Stimulated activated CD4-positive, alpha-beta T cell treated with anti-CD3 and anti-CD28 coated beads, Interleukin-1b, Interleukin-23, amount 100 ng/mL, for 1 hour (primary cell): ENCODE measurements at places on chromosomes 7 and 10.

DNA sequence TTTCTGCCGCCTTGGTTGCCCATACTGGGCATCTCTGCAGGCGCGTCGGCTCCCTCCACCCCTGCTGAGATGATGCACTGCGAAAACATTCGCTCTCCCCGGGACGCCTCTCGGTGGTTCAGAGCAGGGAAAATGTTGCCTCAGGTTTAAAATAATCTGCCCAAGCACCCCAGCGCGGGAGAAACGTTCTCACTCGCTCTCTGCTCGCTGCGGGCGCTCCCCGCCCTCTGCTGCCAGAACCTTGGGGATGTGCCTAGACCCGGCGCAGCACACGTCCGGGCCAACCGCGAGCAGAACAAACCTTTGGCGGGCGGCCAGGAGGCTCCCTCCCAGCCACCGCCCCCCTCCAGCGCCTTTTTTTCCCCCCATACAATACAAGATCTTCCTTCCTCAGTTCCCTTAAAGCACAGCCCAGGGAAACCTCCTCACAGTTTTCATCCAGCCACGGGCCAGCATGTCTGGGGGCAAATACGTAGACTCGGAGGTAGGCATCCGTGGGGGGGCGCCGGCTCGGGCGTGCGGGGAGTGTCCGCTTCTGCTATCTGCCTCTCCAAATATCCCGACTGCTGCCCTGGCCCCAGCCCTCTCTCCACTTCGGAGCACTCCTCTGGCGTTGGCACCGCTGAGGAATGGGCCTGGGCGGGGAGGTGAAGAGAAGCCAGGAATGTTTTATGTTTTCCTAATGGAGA is at the start of gene CAV1:
Gene CAV1, plus strand, starts transcription at position 428 of the 689 bp plus-strand sequence. Its CDS starts 27 bp downstream, at position 455.
- no peak for DNase-seq

DNA sequence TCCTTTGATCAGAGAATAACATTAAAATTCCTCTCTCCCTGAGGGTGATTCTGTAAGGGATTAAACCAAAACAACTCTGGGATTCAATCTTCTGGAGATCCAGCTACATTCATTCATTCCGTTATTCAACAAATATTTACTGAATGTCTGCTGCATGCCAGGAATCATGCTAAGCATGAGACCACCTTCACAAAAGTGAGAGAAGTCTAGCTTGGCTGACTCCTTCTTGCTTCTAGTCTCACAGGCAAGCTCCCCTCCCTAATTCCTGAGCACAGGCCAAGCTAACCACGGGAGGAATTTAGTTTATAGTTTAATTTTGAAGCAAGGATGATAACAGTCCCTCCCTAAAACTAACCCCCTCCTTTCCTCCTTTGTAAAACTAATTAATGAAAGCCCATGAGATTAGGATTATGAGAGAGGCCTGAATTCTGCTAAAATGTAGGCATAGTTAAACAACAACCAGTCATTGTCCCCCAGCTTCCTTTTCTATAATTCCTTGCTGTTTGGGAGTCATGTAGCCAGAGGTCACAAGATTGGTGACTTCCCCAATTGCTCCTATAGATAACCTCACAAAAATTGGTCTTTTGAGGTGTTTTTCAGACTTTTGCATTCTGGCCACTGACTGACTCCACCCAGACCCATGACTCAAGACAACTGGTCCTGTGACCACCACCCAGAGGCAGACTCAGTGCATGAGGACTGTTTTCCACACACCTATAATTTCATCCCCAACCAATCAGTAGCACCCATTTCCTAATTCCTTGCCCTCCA is 113.5 kb downstream of the ITGB8 start:
- no peak for DNase-seq

DNA sequence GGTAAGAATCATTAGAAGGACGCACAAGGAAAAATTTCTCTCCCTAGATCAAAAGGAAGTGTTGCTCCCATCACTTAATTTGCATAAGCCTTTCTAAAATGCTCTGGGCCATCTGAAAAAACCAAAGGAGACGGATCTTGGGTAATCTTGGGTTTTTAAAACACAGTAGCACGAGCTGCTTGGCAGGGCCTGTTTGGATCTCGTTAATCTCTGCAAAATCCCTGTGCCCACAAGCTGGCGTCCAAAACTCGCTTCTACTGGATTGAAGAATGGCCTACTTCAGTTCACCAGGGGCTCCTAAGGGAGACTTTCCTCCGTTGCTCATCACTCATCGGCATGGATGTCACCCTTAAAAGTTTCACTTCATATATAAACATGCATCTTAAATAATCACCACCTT is 128.6 kb downstream of the RNF216 start:
- no peak for DNase-seq

- no peak for DNase-seq
Observed at GRCh38 chr7:332020-332517, 42.1 kb downstream of the FOXL3 start.
